ENCODE measurements at places on chromosomes 5 and 9. TPM values are rescaled to one million over a fixed set of nuclear protein-coding genes. Genes with fewer than 3 reads are reported as not detected.

- H3K27ac ChIP-seq = no peak overlapping the region
- DNase-seq = no peak
- H3K4me3 ChIP-seq = no peak overlapping the region
- peaks cover 5% of the 10 kb centered on the region for H3K36me3 ChIP-seq
- H3K4me1 ChIP-seq = peaks cover 4% of the 10 kb centered on the region
Measured at GRCh38 chr5:179749857-179750508, 17.4 kb downstream of the MAML1 start.

- H3K27ac ChIP-seq = no peak overlapping the region
- no peaks in the 10 kb centered on the region for H3K4me1 ChIP-seq
- no peaks in the 10 kb centered on the region for H3K36me3 ChIP-seq
- H3K27me3 ChIP-seq = no peaks in the 10 kb centered on the region
- no peak overlapping the region for H3K4me3 ChIP-seq
Measured at GRCh38 chr5:59684388-59685190, 208.9 kb downstream of the PDE4D start.

GALT gene
- total RNA-seq = 44.1 TPM

GRCh38 chr9:126701813-126702140 is 88.0 kb downstream of the LMX1B start:
- no peak overlapping the region for H3K27ac ChIP-seq
- no peaks in the 10 kb centered on the region for H3K4me1 ChIP-seq
- DNase-seq = no peak

- H3K4me3 ChIP-seq = no peak overlapping the region
- no peaks in the 10 kb centered on the region for H3K27me3 ChIP-seq
- no peak overlapping the region for H3K27ac ChIP-seq
- DNase-seq = no peak
- H3K4me1 ChIP-seq = peaks cover 28% of the 10 kb centered on the region
- no peaks in the 10 kb centered on the region for H3K36me3 ChIP-seq
Measured at GRCh38 chr5:157446412-157446935, 13.5 kb upstream of the NIPAL4 start.

- no peak overlapping the region for H3K4me3 ChIP-seq
- no peak for DNase-seq
- no peaks in the 10 kb centered on the region for H3K36me3 ChIP-seq
Measured at GRCh38 chr5:91820874-91821273, 437.8 kb upstream of the ARRDC3 start.

- H3K27ac ChIP-seq = no peak overlapping the region
- peaks cover 2% of the 10 kb centered on the region for H3K36me3 ChIP-seq
- H3K4me1 ChIP-seq = no peaks in the 10 kb centered on the region
- DNase-seq = no peak
- H3K4me3 ChIP-seq = no peak overlapping the region
Measured at GRCh38 chr9:76573905-76574760, 115.2 kb downstream of the GCNT1 start.

DNA sequence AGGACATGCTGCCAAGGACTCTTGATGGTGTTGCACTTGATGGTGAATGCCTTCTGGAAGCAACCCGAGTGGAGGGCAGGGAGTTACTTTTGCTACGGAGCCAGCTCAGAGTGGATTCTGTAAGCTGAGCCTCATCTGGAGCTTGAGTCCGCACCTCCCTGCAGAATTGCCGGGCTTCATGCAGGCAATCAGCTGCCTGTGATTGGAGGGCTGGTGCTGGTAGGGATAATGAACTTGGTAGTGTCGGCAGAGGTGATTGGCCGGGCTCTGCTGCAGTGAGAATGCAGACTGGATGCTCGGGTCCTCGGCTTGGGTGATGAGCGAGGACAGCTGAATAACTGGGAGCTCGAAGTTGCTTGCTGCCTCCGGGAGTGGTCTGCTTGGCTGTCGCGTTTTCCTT is 23.1 kb downstream of the SLC25A25 start:
- DNase-seq = peak; percentile 85
- H3K27ac ChIP-seq = no peak overlapping the region
- no peaks in the 10 kb centered on the region for H3K36me3 ChIP-seq
- H3K4me1 ChIP-seq = peaks cover 41% of the 10 kb centered on the region
- no peaks in the 10 kb centered on the region for H3K27me3 ChIP-seq

DNA sequence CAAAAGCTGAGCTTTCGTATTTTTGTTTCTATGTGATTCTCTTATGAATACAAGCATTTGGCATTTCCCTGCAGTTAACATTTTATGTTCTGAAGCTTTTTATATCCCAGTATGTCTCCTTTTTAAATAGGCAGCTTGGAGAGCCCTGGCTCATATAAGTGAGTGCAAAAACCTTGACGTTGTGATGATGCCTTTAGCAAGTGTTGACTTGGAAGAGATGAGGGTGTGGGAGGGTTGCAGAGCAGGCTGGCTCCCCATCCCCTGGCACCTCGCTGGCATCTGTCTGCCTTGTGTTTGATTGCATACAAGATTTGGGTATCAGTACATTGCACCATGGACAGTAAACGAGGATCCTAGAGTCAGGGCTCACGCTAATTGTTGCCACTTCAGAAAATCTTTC is 42.1 kb upstream of the DIRAS2 start:
- H3K27me3 ChIP-seq = no peaks in the 10 kb centered on the region
- H3K27ac ChIP-seq = no peak overlapping the region
- DNase-seq = no peak
- no peaks in the 10 kb centered on the region for H3K36me3 ChIP-seq
- no peaks in the 10 kb centered on the region for H3K4me1 ChIP-seq

SHISAL2B gene
- 2.8 TPM for total RNA-seq

DNA sequence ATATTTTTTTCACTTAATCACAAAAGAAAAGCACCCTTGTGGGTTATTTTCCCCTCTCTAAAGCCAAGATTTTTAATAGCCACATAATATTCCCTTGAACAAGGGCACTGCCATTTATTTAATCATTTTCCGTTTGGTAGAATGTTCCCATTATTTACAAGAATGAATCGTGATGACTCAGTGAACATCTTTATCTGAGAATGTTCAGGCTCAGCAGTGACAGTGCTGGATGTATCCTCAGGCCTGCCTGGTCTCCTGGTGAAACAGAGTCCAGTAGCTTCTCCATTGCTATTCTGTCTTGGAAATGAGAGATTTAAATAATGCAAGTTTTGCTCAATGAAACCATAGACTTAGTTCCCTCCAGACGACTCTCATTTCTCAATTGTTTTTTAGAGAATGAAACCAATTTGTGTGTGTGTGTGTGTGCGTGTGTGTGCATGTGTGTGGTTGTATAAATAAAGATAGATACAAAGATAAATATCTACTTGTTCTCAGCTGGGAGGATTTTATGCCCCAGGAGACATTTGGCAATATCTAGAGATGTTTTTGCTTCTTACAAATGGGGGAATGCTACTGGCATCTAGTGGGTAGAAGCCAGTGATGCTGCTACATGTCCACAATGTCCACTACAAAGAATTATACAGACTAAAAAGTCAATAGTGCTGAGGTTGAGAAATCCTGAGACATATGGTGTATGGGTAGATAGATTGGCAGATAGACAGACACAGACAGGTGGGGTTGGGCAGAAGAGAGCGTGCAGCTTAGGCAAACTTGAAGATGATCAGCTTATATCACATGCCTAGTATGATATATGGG is 55.0 kb downstream of the PAPPA start:
- no peak overlapping the region for H3K4me3 ChIP-seq
- DNase-seq = no peak
- peaks cover 4% of the 10 kb centered on the region for H3K4me1 ChIP-seq
